ENCODE measurements at places on chromosomes 5 and 9.

GRCh38 chr5:150513375-150514309 lies 5.7 kb downstream of the NDST1 start:
- DNase-seq, result no peak

DNA sequence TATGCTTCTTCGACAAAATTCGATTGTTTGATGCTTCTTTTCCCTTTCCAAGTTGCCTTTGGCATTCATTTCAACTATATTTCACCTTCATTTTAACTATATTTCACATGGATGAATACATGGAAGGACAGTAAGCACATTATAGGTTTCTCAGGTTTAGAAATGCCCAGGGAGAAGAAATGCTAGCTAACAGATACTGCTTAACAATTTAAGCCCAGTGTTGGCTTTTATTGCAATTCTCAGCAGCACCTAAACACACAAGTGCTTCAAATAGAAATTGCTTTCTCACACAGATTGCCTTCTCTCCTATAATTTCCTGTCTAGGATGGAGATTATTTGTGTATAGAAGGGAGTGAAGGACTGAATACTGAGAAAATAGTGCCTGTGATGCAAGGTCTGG lies 30.2 kb upstream of the SMC5 start:
- no peak for DNase-seq

GRCh38 chr5:160905285-160905684 lies 53.3 kb upstream of the ATP10B start:
- DNase-seq, result no peak

DNA sequence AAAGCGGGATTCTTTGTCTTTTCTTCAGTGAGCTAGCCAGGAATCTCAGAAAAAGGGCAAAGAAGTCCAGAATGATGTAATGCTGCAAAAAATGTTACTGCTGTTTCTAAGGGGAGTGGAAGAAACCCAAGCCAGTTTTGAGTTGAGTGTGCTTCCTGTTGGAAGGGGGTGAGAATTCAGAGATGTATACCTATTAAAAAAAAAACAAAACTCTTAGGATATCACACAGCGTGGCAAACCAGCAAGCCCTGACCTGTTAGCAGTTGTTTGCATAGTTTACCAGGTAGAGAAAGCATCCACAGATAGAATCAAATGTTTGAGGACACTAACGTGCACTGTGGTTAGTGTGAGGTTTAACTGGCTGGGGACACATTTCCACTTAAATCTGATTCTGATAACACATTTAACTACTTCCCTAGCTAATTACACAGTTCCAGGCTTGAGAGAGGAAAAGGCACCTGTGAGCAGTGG lies 11.4 kb downstream of the BASP1 start:
- peak; percentile 47 for DNase-seq

- DNase-seq, result no peak
Measured at GRCh38 chr5:57202811-57203210, 29.0 kb downstream of the GPBP1 start.
